ENCODE measurements at places on chromosomes 13 and 19.

DNA sequence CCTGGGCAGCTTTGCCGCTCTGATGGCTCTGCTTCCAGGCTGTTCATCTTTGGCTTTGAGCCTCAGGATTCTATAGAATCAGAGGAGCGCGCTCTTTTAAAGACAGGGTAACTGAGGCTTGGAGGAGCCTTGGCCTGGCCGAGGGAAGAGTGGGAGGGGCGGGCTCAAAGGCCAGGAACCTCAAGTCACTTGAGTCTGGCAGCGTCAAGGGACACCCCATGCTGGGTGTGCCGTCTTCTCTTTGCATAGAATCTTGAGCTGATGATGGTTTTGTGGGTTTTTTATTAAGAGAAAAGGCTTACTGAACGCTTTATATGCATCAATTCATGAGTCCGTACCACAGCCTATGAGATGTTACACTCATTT is 1.1 kb downstream of the PGLS start:
- no peak for DNase-seq

- DNase-seq: no peak
Observed at GRCh38 chr19:49355909-49356353, 6.3 kb downstream of the TEAD2 start.

GRCh38 chr19:28537896-28538295 is 675.1 kb downstream of the UQCRFS1 start:
- DNase-seq: no peak

DNA sequence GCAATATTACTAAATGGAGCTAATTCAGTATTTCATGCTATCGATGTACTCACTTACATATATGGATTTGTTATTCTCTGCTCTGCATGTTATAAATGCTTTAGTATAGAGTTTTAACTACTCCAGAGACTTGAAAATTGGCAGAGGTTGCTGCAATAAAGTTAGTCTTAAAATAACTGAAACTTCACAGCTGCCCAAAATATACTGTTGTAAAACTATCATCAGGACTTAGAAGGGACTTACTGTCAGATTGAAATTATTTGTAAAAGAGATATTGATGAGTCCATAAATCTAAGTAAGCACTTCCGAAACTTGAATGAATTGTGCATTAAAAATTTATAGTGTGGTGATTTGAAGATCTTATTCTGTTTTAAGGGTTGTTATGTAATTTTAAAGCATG is 1178.2 kb upstream of the PCDH20 start:
- DNase-seq: no peak

DNA sequence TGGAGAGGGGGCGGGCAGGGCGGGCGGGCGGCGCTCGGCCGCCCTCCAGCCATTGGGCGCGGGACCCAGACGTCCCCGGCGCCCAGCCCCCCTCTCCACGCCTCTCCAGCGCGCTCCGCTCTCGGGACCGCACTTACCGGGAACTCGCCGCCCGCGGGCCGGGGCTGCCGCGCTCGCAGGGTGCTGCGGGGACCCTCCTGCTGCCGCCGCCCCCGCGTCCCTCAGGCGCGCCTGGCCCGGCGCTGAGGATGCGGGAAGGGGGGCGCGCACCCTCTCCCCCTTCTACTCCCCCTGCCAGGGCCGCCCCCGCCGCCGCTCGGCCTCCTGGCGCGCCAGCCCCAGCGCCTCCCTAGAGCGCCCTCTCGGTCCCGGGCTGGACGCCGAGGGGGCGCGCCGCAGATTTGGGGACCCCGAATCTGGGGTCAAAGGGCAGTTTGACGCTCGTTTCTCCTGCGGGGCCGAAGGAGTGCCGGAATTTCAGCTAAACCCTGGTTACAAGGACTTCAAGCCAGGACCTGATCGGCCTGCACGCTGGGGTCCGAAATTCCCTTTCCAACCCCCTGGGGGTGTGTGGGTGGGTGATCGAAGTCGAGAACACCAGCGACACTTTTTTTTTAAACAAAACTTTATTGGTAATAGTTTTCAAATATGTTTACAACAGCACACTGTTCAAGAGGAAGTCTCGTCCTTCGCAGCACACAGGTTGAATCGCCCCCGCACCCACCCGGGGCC is 696 bp upstream of the SAMD1 start:
- DNase-seq: no peak

DNA sequence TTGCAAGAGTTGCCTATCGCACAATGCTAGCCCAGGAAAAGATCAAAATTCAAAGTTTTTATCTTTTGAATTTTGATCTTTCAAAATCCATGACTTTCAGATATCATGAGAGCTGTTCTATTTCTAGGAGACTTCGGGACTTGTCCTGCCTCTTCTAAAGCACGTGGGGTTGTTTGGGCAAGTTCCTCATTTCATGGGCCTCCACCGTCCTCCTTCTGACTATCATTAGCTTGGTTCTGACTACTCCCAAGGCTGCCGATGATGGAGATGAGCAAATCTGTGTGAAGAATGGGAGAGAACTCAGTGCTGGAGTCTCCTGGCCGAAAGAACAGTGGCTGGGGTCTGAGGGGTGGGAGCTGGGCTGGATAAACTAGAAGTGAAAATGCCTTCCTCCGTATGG is 86.5 kb downstream of the COL4A1 start:
- no peak for DNase-seq

DNA sequence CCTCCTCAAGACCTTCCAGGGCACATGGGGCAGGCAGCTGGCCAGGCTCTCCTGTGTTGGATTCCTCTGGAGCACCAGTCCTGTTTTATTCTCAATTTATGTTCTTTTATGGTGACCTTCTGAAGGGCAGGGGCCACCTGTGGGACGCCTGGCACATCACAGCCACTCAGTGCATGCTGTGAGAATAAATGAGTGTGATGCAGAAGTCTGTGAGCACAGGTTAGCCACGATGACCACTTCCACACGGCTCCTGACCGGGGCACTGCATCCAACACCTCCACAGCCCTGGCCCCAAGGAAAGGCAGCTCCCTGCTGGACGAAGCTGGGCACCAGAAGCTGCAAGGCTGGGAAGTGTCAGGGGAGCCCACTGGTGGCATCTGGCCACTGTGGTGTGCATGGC is 122.8 kb downstream of the CRYL1 start:
- DNase-seq: no peak

DNA sequence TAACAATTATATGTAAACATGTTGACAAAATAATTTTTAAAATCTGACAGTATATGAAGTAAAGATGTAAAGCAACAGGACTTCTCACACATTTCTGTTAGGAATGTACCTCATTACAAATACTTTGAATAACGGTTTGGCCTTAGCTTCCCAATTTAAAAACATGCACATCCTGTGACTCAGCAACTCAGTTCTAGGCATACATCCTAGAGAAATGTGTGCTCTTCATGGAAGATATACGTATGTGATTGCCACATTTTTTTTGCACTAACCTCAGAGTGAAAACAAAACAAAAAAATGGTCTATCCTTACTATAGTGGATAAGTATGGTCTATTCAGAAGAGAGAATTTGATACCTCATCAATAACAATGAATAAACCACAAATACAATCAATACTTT is 314.6 kb downstream of the LIG4 start:
- no peak for DNase-seq

DNA sequence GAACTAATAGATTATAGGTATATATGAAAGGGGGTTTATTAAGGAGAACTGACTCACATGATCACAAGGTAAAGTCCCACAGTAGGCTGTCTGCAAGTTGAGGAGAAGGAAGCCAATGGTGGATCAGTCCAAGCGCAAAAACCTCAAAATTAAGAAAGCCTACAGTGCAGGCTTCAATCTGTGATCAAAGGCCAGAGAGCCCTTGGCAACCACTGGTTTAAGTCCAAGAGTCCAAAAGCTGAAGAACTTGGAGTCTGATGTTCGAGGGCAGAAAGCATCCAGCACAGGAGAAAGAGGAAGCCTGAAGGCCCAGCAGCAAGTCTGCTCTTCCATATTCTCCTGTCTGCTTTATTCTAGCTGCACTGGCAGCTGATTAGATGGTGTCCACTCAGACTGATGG is 721.3 kb upstream of the PCDH9 start:
- no peak for DNase-seq

- DNase-seq: no peak
Observed at GRCh38 chr19:7242601-7243258, 51.5 kb downstream of the INSR start.

GRCh38 chr13:97266332-97266731 is 44.2 kb downstream of the MBNL2 start:
- no peak for DNase-seq

GRCh38 chr19:48934837-48935236 is 1.3 kb downstream of the DHDH start:
- no peak for DNase-seq

DNA sequence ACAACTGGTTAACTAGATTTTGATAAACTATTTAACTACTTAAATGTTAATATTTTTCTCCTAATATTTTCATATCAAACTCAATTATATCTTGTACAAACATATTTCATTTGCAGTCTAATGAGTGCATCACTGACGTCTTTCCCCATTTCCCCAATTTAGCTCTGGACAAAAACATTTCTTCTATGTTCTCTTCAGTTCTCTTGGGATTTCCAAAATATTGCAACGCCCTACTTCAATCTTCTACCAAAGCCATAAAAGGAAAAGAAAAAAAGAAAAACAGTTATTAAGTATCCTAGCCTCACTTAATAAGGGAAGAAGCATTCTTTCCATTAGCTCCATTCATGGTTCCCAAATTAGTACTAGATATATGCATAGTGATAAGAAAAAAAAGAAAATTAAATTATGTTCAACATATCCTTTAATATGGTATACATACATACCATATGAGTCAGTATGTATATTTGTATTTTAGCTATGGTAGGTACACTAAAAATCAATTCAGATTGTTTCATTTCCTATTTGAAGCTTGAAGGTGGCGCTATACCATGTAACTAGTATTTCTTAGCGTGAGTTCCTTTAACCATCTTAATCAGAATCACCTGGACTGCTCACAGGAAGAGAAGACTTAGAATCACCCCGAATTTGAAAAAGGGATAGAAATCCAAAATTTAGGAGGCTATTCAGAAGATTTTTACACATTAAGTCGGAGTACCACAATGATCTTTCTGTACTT is 9.9 kb downstream of the FBXL3 start:
- DNase-seq: no peak

GRCh38 chr19:30046522-30046921 is 104.5 kb downstream of the URI1 start:
- no peak for DNase-seq

GRCh38 chr13:41561170-41561569 is 103.8 kb downstream of the RGCC start:
- DNase-seq: no peak

DNA sequence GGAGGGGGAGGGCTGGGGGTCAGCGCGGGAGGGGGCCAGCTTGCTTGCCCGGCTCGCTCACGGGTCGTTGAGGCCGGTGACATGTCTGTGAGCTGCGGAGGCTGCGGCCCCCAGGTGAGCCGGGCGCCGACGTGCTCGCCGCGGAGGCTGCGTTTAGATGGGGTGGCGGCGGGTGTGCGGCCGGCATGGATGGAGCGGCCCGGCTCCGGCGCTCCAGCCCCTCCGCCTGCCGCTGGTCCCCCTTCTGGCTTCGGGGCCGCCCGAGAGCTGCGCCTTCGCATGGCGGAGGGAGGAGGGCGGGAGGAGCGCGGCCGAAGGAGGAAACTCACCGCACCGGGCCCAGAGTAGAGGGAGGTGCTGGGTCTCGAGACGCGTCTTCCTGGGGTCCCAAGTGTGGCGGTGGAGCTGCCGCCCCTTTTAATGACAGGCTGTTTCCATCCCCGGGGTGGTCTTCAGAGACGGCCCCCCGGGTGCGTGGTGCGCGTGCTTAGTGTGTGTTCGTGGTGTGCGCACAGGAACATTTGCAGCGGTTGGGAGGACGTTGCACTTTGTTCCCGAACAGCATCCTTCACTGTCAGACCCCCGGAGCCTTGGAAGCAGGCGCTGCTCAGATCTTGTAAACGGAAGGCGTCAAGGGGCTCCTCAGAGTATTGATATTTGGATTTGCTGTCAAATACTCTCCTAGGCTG is at the start of gene AKAP11:
Gene AKAP11 (plus strand): TSS at position 38 of the 689 bp plus-strand sequence. CDS start 14,197 bp downstream, outside the sequence.
- peak; percentile 76 for DNase-seq

GRCh38 chr19:45151320-45151719 is 9.5 kb downstream of the NKPD1 start:
- no peak for DNase-seq

DNA sequence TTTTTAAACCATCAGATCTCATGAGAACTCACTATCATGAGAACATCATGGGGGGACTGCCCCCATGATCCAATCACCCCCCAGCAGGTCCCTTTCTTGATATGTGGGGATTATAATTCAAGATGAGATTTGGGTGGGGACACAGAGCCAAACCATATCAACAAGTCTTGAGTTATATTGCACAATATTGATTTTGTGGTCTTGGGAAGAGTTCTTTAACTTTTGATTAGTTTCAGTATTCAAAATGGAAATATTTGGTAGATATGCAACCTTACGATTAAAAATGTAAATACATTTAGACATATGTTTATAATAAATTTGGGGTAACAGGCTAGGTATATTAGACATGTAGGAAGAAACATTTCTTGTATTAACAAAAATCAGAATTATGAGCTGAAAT is 188.2 kb downstream of the GPC5 start:
- no peak for DNase-seq

- DNase-seq: no peak
Observed at GRCh38 chr13:107649079-107649478, 566.3 kb downstream of the LIG4 start.

DNA sequence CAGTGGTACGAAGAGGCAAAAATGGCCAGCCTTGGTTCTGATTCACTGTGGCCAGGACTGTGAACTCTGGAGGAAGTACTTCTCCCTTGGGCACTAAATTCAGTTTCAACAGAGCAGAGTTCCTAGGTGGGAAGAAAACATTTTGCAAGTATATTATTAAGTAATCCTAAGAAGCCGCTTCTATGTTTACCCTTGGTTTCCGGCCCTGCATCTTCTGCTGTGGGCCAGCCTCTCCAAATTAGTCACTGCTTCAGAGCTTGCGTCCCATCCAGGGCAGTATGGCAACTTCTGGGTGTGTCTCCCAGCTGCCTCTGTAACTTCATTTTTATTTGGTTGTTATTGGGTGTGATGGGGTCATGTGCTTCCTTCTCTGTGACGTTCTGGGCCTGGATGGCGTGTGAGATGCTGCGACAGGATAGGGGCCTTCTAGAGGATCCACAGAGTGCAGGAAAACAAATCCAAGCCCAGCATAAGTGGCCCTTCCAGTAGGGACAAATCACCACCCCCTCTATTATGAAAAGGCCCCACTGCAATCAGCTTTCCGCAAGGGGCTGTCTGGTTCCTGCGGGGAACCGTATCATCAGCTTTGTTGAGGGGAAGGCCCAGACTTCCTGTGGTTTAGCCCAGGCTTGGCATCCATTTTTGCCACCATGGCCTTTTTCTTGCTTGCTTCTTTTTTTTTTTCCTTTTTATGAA is 55.1 kb upstream of the C1QTNF9 start:
- DNase-seq: no peak

- DNase-seq: peak; percentile 69
Observed at GRCh38 chr13:99982036-99982730, 599 bp downstream of the ZIC2 start.

GRCh38 chr19:33811246-33811645 is 14.6 kb downstream of the KCTD15 start:
- no peak for DNase-seq

Measured in D341Med (cell line).